Stimulated activated CD8-positive, alpha-beta memory T cell treated with anti-CD3 and anti-CD28 coated beads, Interleukin-4, amount 100 ng/mL, for 4 hours (primary cell): ENCODE measurements at places on chromosomes 1 and 21.

- no peak for DNase-seq
Observed at GRCh38 chr1:72937905-72938304, 655.6 kb upstream of the NEGR1 start.

DNA sequence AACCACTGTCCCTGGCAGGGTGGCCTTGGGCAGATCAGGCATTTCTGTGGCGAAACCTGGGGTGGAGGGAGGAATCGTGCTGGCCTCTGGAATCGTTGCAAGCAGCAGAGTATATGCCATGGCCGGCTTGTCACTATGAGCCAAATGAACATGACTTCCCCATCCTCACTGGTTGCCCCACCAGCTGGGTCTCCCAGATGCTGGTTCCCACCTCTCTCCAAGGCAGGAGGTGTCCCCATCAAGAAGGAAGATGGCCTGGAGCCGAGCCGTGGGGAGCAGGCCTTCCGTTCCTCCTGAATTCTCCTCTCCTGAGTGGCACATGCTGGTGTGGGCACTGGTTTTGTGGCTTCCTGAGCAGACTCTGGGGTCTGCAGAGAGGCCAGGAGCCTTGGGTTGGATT is 60.2 kb upstream of the ACTRT2 start:
- no peak for DNase-seq

DNA sequence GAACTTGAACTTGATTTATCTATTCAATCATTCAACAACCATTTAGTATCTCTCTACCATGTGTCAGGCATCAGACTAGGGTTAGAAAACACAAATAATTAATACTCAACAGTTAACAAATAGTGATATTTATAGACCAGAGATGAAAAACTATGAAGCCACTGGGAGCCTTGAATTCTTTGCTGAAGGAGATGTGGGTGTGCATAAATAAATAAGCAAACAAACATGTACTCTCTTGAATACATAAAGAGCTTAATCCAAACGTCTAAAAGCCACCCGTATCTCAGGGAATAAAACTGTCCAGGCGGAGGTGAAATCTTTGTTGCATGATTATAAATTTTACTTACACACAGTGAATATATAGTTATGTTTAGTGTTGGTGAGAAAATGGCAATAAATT is 165.7 kb downstream of the SLC45A1 start:
- no peak for DNase-seq

DNA sequence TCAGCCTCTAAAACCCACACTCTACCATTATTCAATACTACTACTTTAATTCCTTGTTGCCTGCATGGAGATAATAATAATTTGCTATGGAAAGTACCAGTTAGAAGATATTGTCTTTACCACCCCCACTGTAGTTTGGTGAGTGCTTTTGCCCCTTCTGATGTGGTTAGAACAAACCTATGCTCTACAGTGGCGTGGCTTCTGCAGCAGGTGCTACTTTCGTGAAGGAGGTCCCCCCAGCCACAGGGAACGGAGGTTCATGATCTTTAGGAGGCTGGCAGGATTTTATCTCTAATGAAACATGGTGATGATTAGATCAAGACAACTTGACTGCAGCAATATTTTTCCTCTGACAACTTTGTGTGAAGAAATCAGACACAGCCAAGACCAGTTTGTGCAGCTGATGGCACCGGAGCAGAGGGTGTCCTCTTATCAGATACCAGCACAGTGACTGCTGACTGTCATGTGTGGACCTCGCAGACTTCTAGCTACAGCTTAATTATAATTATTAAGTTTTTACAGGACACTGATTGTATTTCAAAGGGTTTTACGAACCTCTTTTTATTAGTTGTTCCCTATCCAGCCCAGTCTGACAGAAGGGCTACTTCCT is 10.7 kb upstream of the TCHH start:
- DNase-seq = no peak

- DNase-seq = no peak
Observed at GRCh38 chr1:164780111-164780812, 221.3 kb downstream of the PBX1 start.

GRCh38 chr1:157195521-157196244 is 57.5 kb upstream of the ETV3 start:
- no peak for DNase-seq

DNA sequence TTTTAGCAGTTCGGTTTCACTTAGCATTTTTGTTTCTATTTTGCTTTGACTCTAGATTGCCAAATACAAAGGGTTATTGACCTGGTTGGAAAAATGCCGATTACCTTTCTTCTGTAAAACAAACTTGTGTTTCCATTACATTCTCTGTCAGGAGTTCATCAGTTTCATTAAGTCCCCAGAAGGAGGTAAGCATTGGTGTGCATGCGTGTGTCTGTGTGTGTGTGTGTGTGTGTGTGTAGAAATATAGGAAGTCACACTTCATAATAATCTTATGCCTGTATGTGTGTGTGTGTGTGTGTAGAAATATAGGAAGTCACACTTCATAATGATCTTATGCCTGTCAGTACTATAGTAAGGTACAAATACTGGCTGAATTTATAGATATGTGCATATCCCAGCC is 10.0 kb downstream of the RGSL1 start:
- no peak for DNase-seq

- no peak for DNase-seq
Observed at GRCh38 chr1:27967884-27968466, 8.2 kb downstream of the XKR8 start.

- DNase-seq = no peak
Observed at GRCh38 chr1:65211331-65211730, 63.3 kb downstream of the AK4 start.

- no peak for DNase-seq
Observed at GRCh38 chr1:41333146-41333784, 28.0 kb upstream of the FOXO6 start.

- DNase-seq = no peak
Observed at GRCh38 chr1:119452091-119452490, 37.1 kb downstream of the HSD3B2 start.

GRCh38 chr1:92791487-92792066 is 6.7 kb upstream of the EVI5 start:
- no peak for DNase-seq

DNA sequence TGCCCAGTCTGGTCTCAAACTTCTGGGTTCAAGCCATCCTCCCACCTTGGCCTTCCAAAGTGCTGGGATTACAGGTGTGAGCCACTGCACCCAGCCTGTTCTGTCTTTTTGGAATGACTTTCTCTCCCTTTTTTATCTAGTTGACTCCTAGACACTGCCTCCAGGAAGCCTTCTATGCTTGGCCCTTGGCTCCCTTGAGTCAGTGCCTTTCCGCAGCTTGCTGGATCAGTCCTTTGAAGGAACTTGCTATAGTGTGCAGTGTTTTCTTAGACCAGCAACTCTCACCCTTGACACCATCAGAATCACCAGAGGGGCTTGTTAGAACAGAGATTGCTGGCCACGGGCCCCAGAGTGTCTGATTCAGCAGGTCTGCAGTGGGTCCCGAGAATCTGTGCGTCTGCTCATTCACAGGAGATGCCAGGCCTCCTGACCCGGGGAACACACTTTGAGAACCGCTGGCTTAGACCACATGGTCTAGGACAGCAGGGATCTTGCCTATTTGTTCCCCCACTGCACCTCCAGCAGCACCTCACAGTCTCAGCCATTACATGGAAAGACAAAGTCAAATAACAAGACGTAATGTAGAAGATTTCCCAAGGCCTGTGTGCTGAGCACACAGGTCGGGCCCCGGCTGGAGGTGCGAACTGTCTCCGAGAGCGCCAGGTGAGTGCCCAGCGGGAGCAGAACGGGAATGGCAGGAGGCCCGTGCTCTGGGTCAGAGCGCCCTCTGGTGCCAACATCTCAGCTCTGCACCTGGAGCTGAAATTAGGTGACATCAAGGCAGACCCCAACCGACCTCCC is 27.4 kb upstream of the CTPS1 start:
- DNase-seq = peak; percentile 12

DNA sequence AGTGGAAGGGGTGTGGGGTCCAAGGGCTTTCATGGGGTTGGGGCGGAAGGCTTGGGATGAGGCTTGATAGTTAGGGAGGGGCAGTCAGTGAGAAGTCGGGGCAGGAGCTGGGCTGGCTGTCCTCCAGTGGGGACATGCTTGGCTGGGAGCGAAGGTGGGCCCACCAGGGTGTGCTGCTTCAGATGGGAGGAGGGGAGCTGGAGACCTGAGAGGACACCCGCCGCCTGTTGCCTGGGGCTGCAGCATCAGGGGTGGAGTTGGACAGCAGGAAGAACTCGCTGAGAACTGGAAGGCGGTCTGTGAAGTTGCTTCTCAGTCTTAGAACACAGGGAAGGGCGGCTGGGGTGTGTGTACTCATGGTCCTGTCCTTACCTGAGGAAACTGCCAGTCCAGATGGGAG is 1.6 kb downstream of the THEM5 start:
- DNase-seq = no peak

DNA sequence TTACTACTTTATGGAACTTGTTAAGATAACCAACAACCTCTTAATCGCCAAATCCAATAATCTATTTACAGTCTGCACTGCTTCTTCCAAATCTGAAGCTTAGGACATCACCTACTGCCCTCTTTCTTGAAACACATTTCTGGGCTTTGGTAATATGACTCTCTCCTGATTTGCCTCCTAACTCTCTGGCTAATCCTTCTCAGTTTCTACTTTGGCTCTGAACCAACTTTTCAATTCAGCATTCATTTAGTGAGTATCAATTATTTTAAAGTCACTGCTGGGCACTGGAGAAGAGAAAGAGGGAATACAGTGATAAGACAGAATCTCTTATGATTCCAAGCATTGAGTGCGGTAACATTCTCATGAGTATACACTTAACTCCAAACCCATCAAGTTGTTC is 275.0 kb downstream of the AKT3 start:
- no peak for DNase-seq

DNA sequence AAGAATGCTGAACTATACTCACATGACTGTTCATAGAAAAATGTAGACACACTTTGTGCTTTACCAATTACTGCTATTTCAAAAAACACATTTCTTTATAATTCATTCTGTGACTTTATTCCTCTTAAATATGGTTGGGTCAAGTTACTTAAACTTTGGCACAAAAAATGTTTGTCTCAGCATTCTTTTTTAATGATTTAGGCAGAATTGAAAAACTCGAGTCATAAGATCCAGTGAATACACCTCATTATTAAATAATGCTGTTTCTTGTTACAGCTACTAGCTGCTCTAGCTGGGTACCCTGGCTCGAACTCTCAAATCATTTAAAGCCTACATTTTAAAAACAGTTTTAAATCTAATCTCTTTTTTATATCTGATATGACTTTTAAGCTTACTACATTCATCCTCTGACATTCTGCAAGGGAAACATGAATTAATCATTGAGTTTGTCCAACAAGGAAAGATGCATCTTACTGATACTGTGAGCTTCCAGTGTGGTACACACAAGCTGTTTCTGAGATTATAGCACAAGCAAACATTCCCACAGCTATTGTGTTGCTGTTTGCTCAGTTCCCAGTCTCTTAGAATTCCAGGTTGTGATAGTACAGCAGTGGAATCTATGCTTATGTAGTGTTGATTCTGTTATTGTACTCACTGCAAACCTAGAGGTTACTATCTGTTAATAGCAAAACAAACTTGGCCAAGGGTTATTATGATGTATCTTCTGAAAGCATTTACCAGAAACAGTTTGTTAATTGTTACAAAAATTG is 746.5 kb downstream of the USP25 start:
- no peak for DNase-seq

GRCh38 chr21:16308269-16308668 is 578.5 kb downstream of the USP25 start:
- no peak for DNase-seq

DNA sequence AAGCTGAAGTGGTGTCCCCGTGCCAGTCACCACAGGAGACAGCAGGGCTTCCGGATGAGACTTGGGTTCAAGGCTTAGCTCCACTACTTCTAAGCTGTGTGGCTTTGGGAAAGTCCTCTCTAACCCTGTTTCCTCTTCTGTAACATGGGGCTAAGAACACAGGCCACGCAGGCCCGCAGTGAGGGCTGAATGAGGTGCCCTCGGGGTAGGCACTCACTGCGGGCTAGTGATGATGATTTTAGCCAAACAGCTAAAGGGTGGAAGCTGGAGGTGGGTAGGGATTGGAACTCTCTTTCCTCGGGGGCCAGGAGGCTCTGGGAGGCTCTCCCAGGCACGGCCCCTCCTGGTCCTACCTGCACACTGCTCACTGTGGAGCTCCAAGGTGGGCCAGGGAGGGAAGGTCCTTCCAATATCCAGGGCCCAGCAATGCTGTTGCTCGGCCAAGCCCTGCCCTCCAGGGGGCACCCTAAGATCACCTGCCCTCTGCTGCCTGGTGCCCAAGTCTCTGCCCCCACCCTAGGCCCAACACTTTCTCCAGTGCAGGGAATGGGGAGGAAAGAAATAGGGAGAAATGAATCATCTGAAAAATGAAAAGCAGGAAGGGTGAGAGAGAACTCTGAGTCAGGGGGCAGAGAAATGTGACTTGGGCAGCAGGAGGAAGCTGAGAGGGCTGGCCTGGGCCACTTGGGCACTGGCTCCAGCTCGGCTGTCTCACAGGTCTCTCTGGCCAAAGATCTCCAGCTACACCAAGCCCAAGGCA is 19.2 kb upstream of the EVA1B start:
- peak; percentile 21 for DNase-seq

DNA sequence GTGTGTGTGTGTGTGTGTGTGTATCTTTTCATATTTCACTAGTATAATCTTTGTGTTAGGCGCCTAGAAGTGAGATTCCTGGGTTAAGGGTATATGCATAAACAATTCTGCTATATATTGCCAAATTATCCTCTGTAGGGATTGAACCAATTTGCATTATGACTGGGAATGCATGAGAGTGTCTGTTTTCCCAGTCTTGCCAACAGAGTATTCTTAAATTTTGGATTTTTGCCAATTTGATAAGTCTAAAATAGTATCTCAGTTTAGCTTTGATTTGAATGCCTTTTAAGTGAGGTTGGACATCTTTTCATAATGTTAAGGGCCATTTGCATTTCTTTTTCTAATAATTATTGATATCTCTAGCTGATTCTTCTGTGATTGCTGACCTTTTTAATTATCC is 8.2 kb upstream of the AVPR1B start:
- no peak for DNase-seq

DNA sequence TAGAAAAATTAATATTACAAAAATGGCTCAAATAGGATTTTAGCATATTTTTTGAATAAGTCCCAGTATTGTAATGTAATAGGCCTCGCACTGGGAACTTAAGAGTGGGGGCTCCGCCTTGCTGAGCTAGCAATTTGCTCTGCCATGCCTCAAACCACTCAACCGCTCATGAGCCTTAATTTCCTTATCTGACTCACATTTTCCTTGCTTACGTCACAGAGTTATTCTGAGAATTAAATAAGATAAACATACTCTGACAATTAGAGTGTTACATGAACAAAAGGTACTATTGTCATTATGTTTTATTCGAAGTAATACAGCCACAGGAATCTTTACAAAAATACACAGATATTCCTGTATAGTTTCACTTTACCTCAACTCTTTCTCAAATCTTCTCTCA is 108.1 kb downstream of the SLC44A5 start:
- DNase-seq = no peak

- no peak for DNase-seq
Observed at GRCh38 chr1:236020359-236021219, 44.3 kb downstream of the NID1 start.

DNA sequence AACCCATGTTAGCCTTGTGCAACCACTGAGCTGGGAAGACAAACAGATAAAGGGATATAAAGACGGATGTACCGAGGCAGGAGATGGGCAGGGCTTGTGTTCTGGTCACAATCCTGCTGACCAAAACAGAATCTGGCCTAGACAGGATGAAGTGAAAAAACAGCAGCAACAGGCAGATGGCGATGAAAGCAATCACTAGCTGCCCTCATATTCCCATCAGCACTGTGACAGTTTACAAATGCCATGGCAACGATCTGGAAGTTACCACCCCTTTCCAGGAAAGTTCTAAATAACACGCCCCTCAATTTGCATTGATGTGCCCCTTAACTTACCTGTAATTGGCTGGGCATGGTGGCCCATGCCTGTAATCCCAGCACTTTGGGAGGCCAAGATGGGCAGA is 40.6 kb upstream of the CD46 start:
- DNase-seq = no peak
